ENCODE measurements at places on chromosomes 4 and X. TPM values are rescaled to one million over a fixed set of nuclear protein-coding genes. Genes with fewer than 3 reads are reported as not detected.

The NPY5R gene
- total RNA-seq = not detected

The TBC1D8B gene
- 10.0 TPM for total RNA-seq

The RGN gene
- 2.0 TPM for total RNA-seq

The CLTRN gene
- 0.32 TPM for total RNA-seq

The SLC38A5 gene
- total RNA-seq = 78.2 TPM

The TMEM156 gene
- total RNA-seq = 3.8 TPM

The SYN1 gene
- 3.5 TPM for total RNA-seq

The CSAG3 gene
- not detected for total RNA-seq

The MFSD8 gene
- total RNA-seq = 7.4 TPM

The PLAC1 gene
- total RNA-seq = 1.4 TPM

The PRDM8 gene
- total RNA-seq = 11.9 TPM

The MSX1 gene
- 2.2 TPM for total RNA-seq

The RASGEF1B gene
- total RNA-seq = 3.4 TPM

The FOXR2 gene
- total RNA-seq = not detected

The TEX13D gene
- not detected for total RNA-seq

The RRAGB gene
- total RNA-seq = 13.1 TPM

The AIMP1 gene
- total RNA-seq = 25.6 TPM

The ETNPPL gene
- total RNA-seq = not detected

The MAGEA11 gene
- total RNA-seq = not detected

The RNF212 gene
- not detected for total RNA-seq

The PIGA gene
- 4.6 TPM for total RNA-seq

The CCNB3 gene
- 0.24 TPM for total RNA-seq

The IL1RAPL1 gene
- total RNA-seq = 0.40 TPM

The FANCB gene
- total RNA-seq = 2.2 TPM
